Ecto neural progenitor cell (in vitro differentiated cells): ENCODE measurements at places on chromosomes 7 and 10.

DNA sequence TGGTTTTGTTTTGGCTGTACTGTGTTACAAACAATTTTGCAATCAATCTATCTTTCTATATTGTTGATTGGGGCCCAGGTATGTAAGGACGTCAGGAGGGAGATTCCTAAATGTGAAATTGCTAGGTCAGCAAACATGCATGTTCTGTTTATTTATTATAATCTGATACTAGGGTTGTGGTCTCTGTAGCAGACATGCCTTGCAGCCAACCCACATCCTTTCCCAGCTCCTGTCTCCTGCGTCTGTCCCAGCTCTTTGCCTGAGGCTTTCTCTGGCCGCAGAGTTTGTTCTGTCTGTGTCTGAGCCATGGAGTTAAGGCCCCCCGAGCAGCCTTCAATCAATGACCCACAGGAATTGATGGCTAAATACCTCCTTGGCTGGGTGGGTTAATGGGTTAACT lies 124.0 kb upstream of the ZEB1 start:
- DNase-seq: no peak

- DNase-seq: no peak
These were observed 30.2 kb downstream of the MET start for GRCh38 chr7:116702046-116702785.

DNA sequence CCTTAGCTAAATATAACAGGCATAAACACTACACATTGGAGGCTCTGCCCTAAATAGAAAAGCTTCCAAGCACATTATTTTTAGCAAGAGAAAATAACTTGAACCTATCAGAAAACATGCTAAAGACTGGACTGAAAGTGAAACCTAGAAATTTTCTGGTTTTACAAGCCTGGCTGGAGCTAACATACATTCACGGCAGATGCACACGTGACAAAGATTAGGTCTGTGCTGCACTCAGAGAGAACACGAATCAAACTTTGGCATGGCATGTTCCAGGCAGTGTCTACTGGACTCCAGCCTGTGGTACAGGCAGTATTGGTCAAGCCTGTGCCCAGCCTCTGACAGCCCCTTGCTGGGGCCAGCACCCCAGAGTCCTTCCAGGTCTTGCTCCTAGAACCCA lies 94.1 kb upstream of the PCBD1 start:
- DNase-seq: no peak

DNA sequence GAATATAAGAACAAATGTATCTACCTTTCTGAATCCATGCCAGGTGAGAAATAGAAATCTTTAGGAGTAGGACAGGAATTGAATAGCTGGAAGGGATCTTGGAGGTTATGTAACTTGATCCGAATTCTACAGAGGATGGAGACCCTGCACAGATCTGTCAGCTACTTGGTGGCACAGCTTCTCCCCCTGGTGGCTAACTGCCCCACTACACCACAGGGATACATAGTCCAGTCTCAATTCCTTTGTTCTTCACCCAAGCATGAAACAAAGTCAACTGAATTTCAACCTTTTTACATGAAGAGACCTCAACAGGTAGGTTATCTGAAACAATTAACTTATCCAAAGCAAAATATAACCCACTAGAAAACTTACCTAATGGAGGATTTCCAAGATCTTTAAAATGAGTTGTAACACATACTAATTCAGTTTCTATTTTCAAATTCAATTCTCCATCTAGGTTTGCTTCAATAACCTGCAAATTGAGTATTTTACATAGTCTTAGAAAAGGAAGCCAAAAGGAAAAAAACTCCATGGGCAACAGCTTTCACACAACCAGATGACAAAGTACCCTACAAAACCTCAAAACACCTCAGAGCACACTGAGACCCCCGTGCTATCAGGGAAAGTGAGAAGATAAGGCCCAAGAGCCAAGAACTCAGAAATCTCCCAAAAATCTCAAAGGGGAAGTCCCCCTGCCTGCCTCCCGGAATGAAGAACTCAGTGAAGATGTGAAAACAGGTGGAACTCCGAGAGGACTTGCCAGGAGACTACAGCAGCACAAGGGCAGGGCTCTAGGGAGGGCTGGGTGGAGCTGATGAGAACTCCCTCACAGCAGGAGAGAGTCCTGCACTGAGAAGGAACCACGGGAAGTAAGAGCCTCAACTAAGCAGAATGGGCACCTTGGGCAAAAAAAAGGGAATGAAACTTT lies 10.3 kb downstream of the HUS1 start:
- DNase-seq: peak; percentile 78

GRCh38 chr7:76294344-76295024 lies 8.0 kb upstream of the HSPB1 start:
- peak; percentile 60 for DNase-seq

DNA sequence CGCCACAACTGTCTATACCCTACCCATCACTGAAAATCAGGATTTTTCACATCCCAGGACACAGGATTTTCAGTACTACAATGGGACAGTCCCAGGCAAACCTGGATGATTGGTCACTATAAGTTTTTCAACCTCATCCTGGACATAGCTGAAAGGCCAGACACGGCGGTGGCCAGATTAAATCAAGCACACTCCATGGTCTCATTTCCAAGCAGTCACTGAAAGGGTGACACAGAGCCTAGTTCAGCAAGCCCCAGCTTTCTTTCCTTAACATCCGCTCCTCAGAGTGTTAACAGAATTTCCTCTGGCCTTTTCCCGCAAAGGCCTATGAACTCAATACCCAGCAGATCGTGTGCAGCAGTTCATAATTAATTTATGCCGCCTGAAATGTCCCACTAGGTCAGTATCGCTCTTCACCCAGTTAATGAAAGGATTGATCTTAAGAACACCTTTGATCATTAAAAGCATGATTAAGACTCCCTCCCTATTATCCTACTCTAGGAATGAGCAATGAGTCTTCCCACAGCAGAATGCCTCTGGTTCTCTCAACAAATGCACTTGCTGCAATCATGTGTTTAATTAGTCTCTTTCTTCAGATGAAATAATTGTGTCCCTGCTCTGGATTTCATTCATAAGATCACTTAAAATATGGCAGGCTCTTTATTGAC lies 104.0 kb upstream of the NANOS1 start:
- DNase-seq: no peak

DNA sequence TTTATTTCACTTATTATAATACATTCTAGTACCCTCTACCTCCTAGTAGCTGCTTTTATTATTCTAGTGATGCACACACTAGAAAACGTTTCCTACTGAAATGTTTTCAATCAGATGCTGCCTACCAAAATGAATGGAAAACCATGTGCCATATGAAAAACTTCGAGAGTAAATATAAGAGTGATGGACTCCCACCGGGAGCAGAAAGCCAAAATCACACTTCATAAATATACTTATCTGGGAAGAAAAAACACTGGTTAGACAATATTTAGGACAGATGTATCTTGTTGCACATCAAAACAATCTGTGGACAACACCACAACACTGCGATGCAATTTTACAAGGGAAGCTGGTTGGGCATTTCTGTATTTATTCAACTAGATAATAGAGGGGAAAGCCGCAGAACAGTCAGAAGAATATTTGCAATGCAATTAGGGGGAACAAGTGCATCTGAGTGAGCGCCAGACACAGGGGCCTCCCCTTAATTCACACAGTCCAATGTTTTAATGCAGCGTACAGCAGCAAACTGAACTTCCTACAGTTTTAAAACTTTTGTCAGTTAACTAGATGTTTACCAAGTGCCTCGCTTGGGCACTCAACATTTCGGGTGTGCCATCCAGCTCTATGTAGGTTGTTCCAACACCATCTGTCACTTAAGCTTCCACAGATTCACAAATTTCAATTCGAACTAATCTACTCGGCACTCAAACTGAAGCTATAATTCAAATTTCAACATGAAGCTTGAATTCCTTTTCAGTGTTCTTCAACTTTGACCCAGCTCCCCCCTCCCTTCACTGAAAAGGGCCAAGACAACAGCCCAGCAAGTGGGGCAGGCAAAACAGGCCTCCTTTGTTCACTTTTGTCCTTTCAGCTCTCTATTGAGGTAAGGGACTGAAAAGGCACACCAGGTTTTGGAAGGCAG lies 7.4 kb downstream of the NRCAM start:
- no peak for DNase-seq

- no peak for DNase-seq
These were observed 152.7 kb downstream of the SKIDA1 start for GRCh38 chr10:21372651-21373410.
